ENCODE measurements at places on chromosomes 4 and X.

GRCh38 chr4:38166768-38167167 lies 206.6 kb downstream of the PTTG2 start:
- DNase-seq: no peak

DNA sequence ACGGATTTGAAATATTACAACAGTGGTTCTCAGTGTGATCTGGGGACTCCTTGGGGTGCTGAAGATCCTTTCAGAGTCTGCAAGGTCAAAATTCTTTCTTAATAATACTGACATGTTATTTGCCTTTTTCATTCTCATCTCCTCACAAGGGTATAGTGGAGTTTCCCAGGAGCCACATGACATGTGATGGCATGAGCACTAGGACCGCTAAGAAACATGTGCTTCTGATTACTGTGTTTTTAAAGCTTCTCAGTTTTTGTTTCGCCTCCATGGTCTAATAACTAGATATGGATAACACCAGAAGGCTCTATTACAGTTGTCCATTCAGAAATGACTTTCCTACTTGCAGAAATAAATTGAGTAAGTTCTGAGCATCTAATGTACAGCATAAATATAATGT lies 156.1 kb downstream of the RAB28 start:
- no peak for DNase-seq

- DNase-seq: no peak
These were observed 143.2 kb upstream of the DGKK start for GRCh38 chrX:50613846-50614245.

- DNase-seq: no peak
These were observed 180.7 kb upstream of the PGRMC2 start for GRCh38 chr4:128468123-128468989.

DNA sequence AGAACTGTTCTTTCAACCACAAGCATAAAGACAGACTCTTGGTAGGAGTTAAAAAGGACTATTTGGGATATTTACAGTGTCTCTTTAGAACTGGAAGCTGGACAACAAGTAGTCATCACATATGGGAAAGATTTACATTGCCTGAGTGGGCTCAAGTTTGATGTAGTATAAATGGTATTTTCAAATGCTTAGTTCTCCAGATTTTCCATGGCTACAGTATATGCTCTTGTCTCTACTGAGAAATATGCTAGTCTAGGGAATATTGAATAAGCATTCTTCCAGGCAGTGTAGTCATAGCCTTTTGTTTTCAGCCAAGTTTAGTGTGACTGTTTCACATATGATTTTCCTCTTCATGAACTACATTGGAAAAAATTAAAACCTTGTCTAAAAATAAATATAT lies 315.6 kb downstream of the ARHGAP24 start:
- no peak for DNase-seq

- DNase-seq: peak; percentile 71
These were observed 19.4 kb downstream of the AWAT2 start for GRCh38 chrX:70030301-70030767.

DNA sequence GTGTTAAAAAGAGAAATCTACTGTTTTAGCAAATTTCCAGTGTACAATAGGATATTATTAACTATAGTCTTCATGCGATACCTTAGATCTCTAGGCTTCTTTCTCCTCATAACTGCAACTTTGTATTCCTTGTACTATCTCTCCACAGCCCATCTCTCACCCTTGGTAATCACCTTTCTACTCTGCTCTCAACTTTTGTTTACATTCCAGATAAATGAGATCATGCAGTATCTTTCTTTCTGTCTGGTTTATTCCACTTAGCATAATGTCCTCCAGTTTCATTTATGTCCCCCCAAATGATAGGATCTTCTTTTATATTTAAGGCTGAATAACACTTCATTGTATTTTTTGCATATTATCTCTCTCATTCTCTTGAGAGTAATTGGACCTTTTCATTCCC lies 165.5 kb downstream of the HS3ST1 start:
- no peak for DNase-seq

DNA sequence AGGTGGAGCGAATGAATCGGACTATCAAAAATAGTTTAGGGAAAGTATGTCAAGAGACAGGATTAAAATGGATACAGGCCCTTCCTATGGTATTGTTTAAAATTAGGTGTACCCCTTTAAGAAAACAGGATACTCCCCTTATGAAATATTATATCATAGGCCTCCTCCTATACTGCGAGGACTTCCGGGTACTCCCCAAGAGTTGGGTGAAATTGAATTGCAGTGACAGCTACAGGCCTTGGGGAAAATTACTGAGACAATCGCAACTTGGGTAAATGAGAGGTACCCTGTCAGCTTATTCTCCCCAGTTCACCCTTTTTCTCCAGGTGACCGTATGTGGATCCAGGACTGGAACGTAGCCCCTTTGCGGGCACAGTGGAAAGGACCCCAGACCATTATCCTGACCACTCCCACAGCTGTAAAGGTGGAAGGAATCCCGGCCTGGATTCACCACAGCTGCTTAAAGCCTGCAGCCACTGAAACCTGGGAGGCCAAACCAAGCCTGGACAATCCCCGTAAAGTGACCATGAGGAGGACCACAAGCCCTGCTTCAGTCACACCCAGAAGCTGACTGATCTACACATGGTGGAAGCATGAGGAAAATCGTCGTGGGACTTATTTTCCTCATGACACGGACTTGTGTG lies 1138.1 kb downstream of the ARAP2 start:
- DNase-seq: no peak

DNA sequence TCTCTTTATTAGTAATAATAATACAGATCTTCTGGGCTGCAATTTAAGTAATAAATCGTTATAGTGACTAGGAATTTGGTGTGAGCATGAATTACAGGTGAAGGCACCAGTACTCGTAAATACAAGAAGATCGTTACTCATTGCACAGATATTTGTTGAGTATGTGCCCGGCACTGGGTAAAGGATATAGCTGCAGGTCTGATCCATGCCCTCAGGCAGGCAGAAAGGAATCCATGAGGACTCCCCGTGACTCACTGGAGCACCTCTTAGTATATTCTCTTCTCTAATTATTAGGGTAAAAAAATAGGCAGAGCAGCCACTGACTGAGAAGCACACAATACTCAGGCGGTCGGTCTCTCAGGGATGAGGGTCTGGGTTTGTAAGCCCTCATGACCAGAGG lies 868.3 kb downstream of the RAB28 start:
- no peak for DNase-seq

DNA sequence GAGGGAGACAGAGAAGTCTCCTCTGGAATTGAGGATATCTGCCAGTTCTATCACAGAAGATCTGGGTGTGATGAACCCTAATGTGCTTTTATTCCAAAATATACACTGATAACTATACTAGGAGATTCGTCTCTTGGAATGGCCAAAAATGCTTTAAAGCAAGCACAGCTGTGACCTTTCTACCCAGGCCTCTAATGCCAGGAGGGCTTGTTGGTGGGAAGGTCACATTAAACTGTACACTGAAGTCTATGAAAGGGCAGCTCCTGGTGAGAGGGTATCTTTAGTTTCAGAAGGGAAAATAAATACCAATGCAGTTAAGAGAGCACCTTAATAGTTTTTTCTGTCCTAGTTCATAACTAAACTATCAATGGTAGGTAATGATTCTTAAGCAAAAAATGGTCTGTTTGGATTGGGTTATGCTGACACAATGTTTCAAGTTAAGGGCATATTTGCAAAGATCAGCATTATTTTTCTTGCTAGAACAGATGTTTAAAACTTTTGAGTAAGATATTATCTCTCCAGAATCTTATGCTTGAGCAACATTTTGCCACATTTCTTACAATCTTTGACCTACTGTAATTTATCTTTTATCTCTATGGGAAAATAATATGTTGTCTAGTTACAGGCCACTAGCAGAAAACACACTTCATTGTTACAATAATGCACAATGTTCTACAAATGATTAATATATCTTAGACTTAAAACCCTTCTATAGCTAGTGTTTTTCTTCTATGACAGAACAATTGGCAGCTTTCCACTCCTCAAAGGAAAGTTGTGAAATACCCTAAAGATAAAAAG lies 59.6 kb downstream of the SEC24D start:
- no peak for DNase-seq

DNA sequence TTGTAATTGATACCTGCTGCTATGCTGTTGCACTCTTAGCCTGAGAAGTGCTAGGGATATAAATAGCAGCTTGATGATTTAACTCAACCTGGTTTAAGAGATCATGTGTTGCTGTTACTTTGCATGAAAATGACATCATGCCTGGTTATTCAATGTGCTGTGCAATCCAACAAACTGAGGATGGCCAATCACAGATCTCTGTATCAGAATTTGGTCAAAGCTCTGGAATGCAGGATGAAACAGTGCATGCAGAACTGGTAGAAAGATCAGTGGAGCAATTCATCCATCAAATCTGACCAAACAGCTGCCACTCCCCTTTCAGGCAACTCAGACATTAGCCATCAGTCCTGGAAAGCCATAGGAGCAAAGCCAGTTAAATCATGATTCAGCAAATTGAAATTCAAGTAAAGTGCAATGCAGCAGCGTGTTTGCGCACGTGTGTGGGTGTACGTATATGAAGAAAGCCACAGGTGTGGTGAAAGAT lies 160.3 kb upstream of the RASGEF1B start:
- no peak for DNase-seq

DNA sequence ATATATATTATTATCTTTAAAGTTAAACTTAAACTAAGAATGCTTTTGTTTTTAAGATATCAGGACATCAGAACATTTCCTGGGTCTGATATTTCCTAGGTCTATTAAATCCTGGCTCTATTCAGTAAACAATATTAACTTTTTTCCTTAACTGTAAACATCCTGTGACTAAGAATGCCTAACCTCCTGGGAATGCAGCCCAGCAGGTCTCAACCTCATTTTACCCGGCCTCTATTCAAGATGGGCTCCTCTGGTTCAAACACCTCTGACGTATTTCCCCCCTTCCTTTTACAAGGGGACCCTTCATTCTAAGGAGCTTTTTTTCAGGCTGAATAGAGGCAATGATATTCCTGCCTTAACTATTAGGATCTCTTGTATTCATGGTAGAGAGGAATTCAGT lies 35.8 kb upstream of the DYNLT3 start:
- no peak for DNase-seq

GRCh38 chr4:88828842-88829571 lies 131.4 kb upstream of the NAP1L5 start:
- no peak for DNase-seq

GRCh38 chr4:189941005-189941450 lies 356 bp downstream of the FRG1 start:
- no peak for DNase-seq

- DNase-seq: peak; percentile 37
These were observed 85.0 kb downstream of the ALPK1 start for GRCh38 chr4:112381996-112382692.

- DNase-seq: no peak
These were observed 7.9 kb downstream of the BMPR1B start for GRCh38 chr4:94765648-94766047.

DNA sequence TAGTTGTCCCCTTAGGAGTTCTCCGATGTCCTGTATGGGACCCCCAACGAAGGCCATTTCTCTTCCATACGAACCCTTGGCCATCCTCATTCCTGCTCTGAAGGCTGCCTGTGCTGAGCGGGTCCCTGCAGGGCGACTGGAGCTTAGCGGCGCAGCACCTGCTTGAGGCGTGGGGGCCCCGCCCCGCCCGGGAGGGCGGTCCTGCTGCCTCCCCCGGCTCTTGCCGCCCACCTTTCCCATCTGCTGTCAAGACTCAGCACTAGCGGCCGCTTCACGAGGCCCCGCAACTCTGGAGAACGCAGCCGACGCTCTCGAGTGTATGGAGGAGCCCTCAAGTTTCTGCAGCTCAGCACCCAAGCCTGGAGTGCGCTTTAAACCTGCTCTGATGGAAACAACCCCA lies 197.7 kb downstream of the TRIML1 start:
- DNase-seq: no peak

DNA sequence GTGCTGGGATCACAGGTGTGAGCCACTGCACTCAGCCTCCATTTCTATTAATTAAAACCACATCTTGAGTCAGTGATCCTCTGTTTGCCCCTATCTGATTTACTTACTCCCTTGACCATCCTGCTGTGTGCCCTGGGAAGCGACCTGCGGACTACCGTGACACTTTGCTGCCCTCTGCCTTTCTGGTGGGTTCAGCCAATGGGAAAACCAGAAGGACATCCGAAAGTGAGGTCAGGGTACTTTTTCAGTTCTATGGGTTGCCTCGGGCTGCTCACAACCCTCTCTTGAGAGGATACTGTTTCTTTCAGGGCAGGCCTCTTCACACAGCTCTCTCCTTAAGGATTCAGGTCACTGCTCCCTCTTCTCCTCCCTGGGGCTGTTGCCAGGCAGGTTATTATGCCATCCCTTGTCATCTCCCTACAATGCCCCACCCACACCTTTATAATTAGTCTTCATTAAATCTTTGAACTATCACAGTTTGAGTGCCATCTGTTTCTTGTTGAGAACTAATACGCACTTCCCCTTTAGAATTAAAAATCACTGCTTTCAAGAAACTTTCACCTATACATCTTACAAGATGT lies 21.4 kb downstream of the PLAC8 start:
- peak; percentile 58 for DNase-seq

GRCh38 chrX:18755651-18756050 lies 48.2 kb downstream of the PPEF1 start:
- DNase-seq: no peak

- peak; percentile 64 for DNase-seq
These were observed 736.9 kb upstream of the MAGEB2 start for GRCh38 chrX:29478336-29479069.

GRCh38 chr4:168643111-168643795 lies 146.4 kb downstream of the PALLD start:
- DNase-seq: no peak

- peak; percentile 36 for DNase-seq
These were observed 43.1 kb upstream of the PPARGC1A start for GRCh38 chr4:23932901-23933308.

Measured in neural progenitor cell (in vitro differentiated cells).